ENCODE measurements at places on chromosomes 11 and 22. TPM values are rescaled to one million over a fixed set of nuclear protein-coding genes. Genes with fewer than 3 reads are reported as not detected.
A peak's percentile ranks its signal among the peaks of the same experiment; 100 is the strongest.

MAPK8IP2 gene
- 1.8 TPM for total RNA-seq

MAPK12 gene
- total RNA-seq = 9.3 TPM

H19 gene
- 2,215 TPM for total RNA-seq

FEN1 gene
- total RNA-seq = 4.2 TPM

MS4A2 gene
- 0.58 TPM for total RNA-seq

SLC5A12 gene
- total RNA-seq = not detected

BAIAP2L2 gene
- 3.5 TPM for total RNA-seq

DKK3 gene
- 38.5 TPM for total RNA-seq

HMOX1 gene
- 2.2 TPM for total RNA-seq

KBTBD4 gene
- 16.2 TPM for total RNA-seq

SLC22A8 gene
- not detected for total RNA-seq

DNA sequence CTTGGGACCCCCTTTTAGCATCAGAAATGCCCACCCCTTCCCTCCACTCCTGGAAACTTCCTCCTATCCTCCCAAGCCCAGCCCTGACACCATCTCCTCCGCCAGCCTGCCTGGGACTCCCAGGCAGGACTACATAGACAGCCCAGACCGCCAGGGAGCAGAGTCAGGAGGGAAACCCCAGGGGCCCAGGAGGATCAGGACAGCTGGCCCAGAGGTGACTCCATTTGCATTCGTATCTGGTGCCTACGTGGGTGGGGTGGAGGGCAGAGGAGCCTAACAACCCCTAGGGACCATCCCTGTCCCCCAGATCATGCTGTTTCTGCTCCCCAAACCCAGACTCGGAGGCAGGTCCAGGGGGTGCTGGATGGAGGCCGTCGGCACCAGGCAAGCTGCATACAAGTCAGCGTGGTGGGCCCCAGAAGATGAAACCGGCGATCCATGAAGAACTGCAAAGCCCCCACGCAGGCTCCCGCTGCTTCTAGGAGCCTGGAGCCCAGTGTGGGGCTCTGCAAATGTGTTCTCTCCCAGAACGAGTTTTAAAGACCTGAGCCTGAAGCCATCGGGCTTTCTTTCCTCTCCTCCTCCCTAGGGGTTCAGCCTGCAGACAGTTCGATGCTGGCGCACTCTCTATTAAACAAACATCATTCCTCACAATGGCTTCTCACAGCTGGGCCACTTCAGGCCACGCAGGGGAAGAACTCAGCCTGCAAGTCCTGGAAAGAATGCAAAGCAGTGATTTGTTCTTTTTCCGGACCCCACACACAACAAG is 1506.8 kb downstream of the BRD1 start:
- no peak for DNase-seq

GRCh38 chr11:81647374-81647773 is 1086.3 kb downstream of the FAM181B start:
- no peak for DNase-seq

DNA sequence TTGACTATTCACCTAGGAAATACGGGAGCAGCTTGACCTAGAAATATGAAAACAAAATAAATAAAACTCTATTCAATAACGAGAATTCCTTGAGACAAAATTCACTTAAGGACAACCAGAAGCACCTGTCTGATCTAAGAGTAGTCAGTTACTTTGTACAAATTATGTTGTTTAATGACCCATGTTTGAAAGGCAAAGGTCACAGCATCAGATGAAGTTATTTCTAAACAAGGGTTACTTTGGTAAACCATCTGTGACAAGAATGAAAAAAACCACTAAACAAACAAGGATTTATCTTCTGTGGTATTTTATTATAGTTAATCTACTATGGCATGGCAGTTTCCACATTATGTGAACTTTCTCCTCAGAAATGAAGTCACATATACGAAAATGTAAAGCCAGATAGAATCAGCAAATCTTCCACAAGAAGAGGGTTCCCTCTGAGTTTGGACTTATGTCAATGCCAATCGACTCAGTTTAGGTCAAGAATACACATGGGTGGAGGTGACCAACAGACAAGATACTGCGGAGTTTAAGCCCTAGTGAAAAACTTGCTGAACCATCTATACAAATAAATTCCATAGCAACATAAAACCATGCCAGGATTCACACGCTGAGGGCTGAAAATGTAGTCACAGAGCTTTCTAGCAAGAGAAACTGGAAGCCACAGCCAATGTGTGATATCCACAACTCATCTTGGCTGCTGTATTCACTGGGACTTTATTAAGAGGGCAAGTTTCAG is 53.4 kb downstream of the NCAPD3 start:
- DNase-seq = no peak

- DNase-seq = no peak
Observed at GRCh38 chr11:44248109-44248508, 61.8 kb downstream of the ALX4 start.

DNA sequence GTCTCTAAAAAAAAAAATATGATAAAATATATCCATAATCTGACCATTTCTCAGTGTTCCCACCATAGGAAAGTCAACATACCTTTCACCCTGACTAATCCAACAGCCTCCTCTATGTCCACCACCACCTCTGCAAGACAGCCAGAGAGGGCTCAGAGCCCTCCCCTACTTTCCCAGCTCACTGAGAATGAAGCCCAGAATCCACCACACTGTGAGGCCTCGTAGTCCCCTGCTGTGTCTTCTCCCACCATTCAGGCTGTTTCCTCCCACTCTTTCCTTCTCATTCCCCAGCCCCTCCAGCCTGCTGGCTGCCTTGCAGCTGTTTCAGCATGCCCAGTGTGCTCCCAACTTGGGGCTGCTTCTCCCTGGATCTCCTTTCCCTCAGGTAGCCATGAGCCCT is 27.0 kb downstream of the SGSM3 start:
- no peak for DNase-seq

DNA sequence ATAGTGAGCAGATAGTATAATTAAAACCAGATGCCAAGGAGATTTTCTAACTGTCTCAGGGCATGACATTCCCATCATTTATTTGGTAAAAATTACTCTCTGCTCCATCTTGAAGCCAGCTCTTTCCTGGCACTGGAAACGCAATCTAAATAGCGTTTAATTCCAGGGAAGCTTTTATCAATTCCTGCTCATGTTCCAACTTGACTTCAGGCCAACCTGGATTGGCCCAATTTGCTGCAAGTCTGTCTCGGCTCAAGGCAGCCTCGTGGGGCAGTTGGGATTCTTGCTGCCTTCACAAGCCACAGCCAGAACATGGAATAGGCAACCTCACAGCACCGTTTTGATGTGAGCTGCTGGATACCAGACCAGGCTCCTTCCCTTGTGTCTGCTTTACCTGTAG is 1255.9 kb downstream of the TBC1D22A start:
- peak; percentile 42 for DNase-seq

DNA sequence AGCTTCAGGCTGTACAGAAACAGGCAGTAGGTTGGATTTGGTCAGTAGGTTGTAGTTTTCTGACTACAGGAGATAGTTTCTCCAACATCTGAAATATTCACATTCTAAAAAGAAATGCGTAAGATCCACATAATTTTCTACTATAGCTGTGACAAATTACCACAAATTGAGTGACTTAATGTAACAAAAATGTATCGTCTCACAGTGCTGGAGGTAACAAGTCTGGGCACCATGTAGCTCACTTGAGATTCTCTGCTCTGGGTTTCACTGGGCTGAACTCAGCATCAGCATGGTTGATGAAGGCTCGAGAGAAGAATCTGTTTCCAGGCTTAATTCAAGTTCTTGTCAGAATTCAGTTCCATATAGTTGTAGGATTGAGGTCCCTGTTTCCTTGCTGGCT is 350.9 kb upstream of the CCDC179 start:
- DNase-seq = no peak

DNA sequence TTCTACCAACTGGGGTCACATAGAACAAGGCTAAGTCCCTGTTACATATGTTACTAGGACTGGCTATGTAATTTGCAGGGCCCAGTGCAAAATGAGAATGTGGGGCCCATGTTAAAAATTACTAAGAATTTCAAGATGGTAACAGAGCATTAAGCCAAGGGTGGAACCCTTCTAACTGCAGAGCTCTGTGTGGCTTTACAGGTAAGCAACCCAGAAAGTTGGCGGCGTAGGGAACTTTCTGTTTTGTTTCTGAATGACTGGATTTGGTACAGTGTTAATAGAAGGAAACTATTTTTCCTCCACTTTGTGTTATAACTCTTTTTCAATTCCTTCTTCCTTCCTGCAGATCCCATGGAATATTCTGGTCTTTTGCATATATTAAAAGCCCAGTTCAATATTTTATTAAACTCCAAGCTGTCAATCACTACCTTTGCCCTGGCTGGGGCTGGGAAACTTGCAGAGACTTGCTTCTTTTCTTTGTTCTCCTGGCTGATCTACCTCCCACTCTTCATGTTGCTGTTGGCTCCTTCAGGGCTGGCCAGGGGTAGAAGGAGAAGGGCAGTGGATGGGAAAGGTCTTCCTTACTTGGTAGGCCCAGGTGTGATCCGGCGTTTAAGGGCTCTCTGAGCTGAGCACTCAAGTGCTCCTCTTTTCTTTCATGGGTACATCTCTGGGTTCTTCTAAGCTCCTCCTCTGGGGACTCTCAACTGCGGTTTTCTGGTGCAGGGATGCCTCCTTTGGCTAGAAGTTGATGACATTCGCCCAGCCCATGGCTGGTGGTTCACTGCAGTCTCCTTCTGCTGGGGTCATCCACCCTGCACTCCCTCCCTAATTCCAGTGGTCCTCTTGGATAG is 67.7 kb downstream of the SNX19 start:
- no peak for DNase-seq

- no peak for DNase-seq
Observed at GRCh38 chr11:108228251-108228650, 5.4 kb downstream of the ATM start.

DNA sequence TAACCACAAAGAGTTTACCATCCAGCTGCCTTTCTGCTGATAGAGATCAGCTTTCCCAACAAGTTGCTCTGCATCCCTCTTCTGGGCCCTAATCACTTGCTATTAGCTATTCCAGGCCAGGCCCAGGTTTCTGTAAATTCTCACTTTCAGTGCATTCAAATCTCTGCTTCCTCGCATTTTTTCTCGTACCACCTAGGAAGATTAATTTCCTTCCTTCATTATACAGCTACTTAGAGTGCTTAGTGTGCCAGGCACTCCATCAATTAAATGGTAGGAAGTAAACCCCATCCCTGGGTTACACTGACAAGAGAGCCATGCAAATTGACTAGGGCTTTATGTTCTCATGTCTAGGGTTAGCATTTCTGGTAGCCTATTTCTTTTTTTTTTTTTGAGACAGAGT is 9.7 kb downstream of the SIAE start:
- DNase-seq = no peak

DNA sequence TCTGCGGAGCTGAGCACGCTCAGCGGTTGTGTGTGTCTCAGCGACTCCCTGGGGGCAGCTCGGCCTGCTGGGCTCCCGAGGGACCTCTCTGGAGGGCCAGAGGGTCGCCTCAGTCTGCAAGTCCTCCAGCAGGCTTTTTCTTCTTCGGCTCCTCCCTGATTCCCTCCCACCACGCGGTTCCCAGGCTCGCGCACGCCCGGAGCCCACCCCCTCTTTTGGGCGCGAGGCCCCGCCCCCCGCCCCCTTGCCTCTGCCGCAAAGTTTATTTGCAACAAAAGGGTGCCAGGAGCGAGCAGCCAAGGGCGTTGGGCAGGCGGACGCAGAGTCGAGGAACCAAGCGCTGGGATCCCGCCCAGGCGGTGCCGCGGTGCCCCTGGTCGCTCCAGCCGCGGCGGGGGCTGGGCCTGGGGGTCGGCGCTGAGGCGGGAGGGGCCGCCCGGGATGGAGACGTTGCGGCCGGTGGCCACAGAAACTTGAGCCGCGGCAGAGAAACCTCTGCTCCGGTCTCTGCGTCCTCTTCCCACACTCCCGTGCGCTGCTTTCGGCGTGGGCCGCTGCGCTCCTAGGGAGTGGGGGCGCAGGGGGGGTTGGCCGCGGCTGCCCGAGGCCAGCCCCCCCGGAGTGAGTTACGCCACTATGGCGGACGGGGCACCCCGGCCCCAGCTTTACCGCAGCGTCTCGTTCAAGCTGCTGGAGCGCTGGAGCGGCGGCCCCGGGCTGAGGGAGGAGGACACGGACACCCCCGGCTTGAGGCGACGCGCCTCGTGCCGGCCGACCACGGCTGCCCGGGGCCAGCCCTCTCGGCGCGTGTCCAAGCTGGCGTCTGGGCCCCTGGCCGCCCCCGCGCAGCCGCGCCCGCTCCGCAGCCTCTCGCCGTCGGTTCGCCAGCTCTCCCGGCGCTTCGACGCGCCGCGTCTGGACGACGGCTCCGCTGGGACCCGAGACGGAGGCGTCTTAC is at the start of gene ARHGEF17:
Gene ARHGEF17, plus strand, starts transcription at position 274 of the 958 bp plus-strand sequence. Its CDS starts 363 bp downstream, at position 637.
- peak; percentile 95 for DNase-seq

- no peak for DNase-seq
Observed at GRCh38 chr11:9347100-9347499, 32.7 kb upstream of the TMEM41B start.
